ENCODE measurements at places on chromosomes 4 and X.
A peak's percentile ranks its signal among the peaks of the same experiment; 100 is the strongest.

DNA sequence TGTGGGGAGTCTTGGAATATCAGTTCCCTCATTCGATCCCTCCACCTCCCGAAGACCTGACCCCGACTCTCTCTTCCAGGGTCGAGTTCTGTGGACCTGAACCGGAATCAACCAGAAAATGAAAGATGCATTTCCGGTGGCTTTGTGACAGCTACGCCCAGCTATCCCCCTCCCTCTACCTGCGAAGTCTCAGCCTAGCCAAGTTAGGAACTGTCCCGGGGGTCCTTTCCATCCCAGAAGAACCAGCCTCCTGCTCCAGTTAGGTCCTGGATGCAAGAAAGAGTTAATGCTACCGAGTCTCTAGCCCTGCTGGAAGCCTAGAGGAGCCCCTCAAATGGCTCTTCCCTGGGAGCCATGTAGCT, 13.4 kb upstream of the ETDC start:
- no peak for DNase-seq

DNA sequence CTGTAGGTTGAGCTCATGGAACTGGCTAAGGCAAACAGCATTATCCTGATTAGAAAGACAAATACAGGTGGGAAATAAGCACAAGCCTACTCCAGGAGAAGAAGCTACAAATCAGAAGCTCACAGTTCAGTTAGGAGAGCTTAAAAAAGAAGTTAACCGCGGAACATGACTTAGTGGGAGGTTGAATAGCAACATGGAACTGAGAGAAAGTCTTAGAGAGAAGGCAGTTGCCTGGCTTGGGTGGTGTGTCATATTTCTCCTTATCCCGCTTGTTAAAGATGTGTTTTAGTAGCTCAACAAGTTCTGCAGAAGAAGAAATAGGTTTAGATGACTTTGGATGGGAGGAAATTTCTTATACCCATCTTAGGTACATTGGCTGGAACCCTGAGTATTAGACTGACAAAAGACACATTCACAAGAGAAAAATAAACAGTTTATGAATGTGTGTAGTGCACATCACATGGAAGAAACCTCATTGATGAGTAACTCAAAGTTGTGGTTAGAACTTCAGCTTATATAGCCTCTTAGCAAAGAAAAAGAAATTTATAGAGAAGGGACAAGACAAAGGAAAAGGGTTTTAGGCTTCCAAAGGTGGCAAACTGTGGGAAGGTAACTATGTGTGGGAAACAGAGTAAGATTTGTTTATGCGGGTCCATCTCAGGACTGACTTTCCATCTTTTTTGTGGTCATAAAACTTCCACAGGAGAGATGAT, 37.4 kb upstream of the RXFP1 start:
- no peak for DNase-seq

DNA sequence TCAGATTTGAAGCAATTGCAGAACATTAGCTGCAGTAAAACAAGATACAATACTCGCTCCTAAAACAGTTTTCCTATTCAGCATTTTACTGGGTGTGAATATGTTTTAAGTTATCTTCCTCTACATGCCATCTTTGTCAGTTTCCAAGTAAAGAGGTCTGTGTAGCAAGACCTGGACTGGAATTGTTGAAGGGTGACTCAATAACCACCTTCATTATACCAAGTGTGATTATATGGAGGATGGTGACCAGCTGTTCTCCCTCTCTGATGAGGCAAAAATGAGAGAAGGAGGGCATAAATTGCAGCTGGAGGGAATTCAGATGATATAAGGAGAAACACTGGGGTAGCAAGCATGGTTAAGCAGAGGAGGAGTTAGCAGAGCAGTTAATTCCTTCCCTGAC, 922.1 kb upstream of the SLIT2 start:
- DNase-seq = no peak

DNA sequence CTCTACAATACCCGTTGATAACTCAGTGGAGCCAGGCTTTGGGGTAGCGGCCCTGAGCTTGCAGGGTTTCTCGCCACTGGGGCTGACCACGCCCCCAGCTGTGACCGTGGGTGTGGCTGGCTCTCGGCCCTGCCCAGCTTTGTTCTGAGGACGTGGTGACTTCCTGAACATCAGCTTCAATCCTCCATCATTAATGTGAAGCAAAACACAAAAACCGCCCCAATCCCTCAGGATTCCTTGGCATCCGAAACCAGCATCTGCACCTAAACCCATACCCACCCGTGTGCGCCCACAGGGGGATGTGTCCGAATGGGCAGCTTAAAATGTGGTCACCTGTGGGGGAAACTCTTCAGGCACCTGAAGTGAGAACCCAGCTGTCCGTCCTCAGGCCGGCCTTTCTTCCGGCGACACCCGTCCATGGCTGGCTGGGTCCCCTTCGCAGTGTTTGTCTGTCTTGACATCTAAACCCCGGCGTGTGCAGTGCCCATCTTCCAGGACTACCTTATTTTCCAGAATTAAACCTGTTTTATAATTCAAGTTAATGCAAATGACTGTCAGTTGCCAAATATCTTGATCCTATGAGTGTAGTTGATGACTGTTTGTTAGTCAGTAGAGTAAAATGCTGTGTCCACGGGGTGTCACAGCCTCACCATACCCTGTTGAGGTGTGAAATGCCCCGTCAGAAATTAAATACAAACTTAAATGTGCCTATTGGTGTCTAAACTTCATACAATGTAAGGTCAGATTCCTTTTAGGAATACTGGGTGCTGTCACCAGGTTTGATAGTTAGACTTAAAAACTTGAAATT, 27.3 kb downstream of the NELFA start:
- peak; percentile 27 for DNase-seq

DNA sequence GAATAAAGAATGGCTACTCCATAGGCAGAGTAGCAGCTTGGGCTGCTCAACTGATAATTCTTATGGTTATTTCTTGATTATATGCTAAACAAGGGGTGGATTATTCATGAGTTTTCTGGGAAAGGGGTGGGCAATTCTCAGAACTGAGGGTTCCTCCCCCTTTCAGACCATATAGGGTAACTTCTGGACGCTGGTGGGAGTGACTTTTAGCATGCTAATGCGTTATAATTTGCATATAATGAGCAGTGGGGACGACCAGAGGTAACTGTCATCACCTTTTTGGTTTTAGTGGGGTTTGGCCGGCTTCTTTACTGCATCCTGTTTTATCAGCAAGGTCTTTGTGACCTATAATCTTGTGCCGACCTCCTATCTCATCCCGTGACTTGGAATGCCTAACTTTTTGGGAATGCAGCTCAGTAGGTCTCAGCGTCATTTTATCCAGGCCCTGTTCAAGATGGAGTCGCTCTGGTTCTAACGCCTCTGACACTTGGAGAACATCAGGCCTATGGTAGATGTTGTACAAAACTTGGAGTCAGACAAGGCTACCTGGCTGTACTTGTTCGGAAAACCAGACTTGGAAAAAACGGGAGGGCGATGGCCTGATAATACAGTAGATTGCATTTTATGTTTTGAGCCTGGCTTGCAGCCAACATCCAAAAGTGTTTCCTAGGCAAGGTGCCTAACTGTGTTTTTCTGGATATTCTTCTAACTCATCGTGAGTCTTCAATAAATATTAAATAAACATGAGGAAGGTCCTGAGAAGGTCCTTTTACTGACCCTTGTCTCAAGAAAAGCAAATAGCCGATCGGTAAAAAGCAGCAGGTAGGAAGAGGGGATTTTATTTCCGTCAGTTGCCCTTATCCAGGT, 1.8 kb upstream of the TMEM164 start:
- no peak for DNase-seq

GRCh38 chr4:121227341-121227792, 63.2 kb upstream of the TNIP3 start:
- no peak for DNase-seq

GRCh38 chrX:46860557-46860956, 23.7 kb downstream of the RP2 start:
- DNase-seq = no peak

DNA sequence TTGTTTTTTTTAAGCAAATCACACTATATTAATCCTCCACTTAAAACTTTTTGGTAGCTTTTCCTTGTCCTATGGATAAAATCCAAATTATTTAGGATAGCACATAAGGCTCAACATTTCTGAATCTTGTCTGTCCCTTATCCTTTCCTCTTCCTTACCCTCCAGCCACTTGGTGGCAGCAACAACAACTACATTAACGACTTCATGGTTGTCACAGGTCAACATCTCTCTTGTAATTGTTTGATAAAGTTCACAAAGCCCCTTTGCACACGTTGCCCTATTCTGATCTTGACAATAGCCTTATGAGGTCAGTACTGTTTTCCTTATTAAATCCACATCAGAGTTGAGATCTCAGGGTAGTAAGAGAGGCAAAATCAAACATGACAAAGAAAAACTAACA, 269.0 kb upstream of the PABPC4L start:
- DNase-seq = peak; percentile 6

DNA sequence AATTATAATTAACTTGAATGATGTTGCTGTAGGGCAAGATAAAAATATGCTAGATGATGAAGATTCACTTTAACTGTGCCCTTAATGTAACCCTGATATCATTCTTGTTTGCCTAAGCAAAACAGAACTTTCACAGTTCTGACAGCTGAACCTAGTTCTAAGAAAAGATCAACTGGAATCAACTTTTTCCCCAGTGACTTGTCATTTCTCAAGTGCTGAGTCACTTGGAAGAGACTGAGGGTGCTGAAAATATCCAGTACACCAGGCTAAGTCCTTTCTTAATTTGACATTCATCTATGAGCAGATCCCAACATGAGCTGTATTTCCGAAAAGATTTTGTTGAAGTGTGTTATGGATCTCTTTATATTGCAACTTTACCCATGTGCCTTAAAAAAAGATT, 140.4 kb downstream of the MID1IP1 start:
- no peak for DNase-seq

- DNase-seq = no peak
Measured at GRCh38 chrX:27715610-27716009, 92.2 kb upstream of the MAGEB10 start.

DNA sequence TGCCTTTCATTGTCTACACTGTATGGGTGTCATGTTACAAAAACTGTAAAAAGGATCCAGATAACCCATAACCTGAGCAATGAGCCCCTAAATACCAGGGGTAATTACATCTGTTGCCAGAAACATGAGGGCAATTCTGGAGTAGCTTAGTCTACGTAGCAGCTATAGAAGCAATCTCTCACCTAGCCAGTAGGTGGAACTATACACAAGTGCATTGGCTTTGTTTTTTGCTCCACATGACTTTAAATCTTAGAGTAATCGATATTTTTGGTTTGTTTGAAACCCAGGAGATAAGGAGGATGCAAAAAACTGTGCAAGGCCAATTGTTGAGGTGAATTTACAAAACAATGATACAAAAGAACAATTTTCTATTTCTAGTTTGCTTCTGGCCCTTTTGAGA, 57.5 kb downstream of the GPR82 start:
- peak; percentile 44 for DNase-seq

DNA sequence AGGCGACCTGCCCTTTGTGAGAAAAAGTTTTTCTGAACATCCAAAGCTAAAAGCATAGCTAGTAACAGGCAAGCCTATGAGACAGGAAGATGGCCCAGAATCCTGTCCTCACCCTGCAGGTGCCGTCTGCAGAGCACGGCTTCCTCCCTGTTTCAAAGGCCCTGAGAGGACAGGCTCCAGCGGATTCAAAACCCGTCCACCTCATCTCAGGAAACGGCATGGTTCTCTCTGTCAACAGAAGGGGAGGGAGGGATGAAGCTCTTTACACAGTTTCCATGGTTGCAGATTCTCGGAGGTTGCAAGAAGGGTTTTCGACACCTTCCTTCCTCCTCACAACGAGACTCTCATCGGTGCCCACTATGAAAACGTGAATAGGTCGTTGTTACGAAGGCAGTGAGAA, 8.3 kb downstream of the PPP2R3B start:
- DNase-seq = no peak

DNA sequence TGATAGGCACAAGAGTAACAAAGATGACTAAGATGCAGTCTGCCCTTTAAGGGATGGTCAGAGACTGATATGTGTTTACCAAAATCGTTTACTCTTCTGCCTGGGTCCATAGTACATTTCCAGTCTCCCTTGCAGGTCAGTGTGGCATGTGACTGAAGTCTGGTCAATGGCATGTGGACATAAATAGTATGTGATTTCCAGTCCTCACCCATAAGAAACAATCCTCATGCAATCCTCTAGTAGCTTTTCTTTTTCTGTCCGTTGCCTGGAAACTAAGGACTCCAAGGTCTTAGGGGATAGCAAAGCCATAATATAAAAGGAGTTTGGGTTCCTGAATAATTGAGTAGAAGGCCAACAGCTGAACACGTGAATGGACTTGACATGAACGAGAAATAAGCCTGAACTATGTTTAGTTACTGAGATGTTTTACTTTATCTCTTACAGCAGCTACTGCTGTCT, 1.1 kb downstream of the SLC9B2 start:
- DNase-seq = no peak

DNA sequence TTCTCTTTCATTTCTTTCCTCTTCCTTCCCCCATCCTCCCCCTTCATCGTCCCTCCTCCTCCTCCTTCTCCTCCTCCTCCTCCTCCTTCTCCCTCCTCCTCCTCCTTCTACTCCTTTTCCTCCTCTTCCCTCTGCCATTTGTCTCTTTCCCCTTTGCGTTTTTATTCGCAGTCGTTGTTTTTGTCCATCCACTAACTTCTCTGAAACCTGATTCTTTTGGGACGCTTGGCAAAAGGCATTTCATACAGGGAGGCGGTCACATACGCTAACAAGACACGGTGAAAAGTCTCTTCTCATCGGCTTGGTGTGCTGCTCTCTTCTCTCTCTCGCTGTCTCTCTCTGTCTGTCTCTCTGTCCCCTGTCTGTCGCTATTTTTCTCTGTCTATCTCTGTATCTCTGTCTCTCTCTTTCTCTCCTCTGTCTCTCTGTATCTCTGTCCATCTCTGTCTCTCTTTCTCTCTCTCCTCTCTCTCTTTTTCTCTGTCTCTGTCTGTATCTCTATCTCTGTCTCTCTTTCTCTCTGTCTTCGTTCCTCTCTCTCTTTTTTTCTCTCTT, 5.4 kb upstream of the SHOX start:
- no peak for DNase-seq

GRCh38 chr4:1599491-1600210, 84.5 kb downstream of the FAM53A start:
- DNase-seq = no peak

DNA sequence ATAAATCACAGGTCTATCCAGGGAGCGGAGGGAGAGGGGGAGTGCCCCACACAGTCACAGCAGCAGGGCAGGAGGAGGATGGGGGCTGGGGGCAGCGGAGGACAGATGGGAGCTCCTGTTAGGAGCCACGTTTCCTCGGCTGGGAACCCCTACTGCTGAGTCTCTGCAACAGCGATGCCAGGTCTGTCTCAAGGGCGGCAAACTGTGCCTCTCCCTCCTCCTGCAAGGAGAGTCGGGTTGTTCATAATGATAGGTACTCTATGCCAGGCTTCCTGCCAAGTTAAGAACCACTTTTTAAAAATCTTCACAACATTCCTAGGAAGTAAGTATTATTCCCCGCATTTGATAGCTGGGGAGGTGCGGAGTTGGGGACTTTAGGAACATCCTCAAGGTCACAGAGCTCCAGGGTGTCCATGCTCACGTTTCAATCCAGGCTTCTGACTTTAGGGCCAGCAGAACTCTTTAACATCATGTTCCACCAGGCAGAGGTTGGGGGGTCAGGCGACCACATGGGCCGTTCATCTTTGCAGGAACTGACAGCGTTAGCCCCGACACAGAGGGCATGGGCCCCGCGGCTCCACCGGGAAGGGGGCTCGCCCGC, 98.3 kb upstream of the MAML3 start:
- DNase-seq = no peak

GRCh38 chr4:5746250-5746649, 35.2 kb downstream of the EVC start:
- DNase-seq = no peak

GRCh38 chr4:7779432-7779768, 160.3 kb downstream of the AFAP1 start:
- no peak for DNase-seq

- DNase-seq = peak; percentile 1
Measured at GRCh38 chr4:76830964-76831703, 66.8 kb downstream of the SOWAHB start.

GRCh38 chr4:144410230-144410783, 235.6 kb upstream of the HHIP start:
- DNase-seq = no peak
